Right atrium auricular region (tissue), 2 donors: ENCODE measurements at places on chromosomes 2 and 18.

DNA sequence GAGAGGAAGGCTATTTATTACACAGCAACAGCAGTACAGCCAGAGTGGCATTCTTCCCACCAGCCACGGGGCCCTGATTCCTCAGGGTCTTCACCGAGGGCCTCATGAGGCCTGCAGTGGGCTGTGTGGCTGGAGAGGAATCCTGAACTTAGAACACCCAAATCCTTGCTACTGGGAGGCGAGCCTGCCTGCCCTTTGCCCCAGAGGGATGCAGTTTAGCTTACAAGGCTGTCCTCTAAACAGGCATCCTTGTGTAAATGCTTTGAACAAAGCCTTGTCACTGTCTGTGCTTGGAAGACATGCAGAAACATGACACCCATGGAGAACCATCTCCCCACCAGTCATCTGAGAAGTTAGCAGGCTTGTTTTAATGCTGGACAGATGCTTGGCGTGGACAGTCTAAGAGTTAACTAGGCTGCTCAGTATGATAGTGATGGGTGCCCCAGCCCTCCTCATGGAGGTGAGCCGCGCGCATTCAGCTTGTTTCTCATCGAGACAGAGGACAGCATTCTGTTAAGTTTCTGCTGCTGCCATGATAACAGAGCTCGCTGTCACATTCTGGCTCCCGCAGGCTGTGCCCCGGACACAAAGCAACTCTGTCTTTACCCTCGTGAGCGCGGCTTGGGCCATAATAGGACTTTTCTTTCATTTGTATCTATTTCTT lies 42.9 kb downstream of the ADI1 start:
- H3K4me1 ChIP-seq: peaks cover 25% of the 10 kb centered on the region
- H3K27me3 ChIP-seq: no peaks in the 10 kb centered on the region
- H3K27ac ChIP-seq: peak overlapping the region; percentile 90
- DNase-seq: no peak

GRCh38 chr2:158655628-158656027 lies 139.5 kb upstream of the DAPL1 start:
- peaks cover 8% of the 10 kb centered on the region for H3K4me1 ChIP-seq
- H3K27me3 ChIP-seq: no peaks in the 10 kb centered on the region
- no peak overlapping the region for H3K4me3 ChIP-seq
- no peaks in the 10 kb centered on the region for H3K36me3 ChIP-seq
- DNase-seq: no peak

DNA sequence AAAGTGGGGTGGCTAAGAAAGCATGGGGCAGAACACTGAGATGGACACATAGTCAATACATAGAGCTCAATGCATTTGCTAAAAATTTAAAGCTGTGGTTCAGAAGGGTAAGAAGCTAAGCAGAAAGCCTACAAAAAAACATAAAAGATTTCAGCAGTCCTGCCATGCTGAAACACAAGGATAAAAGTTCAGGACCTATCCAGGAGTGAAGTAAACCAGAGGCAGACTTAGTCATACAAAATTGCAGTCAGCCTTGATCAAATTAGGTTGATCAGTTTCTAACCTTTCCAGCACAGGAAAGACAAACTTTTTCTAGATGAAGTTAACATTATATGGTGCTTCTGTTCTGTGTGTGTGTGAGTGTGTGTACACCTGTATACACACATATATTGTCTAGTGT lies 120.8 kb upstream of the RBMS1 start:
- no peaks in the 10 kb centered on the region for H3K36me3 ChIP-seq
- no peak overlapping the region for H3K27ac ChIP-seq
- DNase-seq: no peak
- no peak overlapping the region for H3K4me3 ChIP-seq

DNA sequence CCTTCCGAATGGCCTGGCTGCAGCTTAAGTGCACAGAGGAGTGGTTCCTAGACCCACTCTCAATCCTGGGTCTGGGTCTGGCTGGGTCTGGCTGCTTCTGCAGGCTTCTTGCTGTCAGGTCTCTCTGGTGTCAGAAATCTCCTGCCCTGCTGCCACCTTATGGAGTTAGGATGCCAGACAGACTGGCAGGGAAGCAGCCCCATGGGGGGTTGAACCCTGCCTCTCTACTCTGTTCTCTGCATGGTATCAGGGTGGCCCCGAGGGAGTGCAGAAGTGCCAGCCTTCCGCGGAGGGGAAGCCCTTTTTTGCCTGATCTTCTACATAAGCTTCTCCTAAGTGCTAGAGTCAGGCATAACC lies 89.4 kb downstream of the ZCCHC2 start:
- H3K36me3 ChIP-seq: no peaks in the 10 kb centered on the region
- H3K27me3 ChIP-seq: no peaks in the 10 kb centered on the region
- H3K4me1 ChIP-seq: no peaks in the 10 kb centered on the region
- H3K27ac ChIP-seq: no peak overlapping the region
- DNase-seq: no peak
